Hematopoietic multipotent progenitor cell treated with erythropoietin and hydrocortisone succinate and interleukin-3 and kit ligand, for 8 days (in vitro differentiated cells): ENCODE measurements at places on chromosomes 7 and 10.

DNA sequence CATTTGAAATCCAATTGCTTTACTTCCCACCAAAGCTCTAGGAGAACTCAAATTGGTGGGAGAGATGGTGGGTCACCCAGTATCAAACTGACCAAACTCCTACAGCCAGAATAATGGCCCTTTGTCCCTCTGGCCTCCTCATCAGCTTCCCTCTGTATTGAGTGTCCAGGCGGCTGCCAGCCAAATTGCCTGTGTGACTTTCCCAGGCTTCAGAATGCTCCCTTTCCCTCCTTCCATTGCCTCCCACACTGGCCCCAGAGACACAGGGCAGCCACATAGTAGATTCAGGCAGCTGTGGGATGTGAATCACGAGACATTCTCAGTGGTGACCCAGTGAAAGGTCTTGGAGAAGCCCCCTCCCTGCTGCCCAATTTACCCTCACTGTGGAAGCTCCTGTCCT is 12.7 kb upstream of the VDAC2 start:
- DNase-seq, result no peak

- no peak for DNase-seq
Observed at GRCh38 chr7:68699090-68699711, 899.1 kb upstream of the AUTS2 start.

- DNase-seq, result no peak
Observed at GRCh38 chr10:99347672-99348071, 18.5 kb downstream of the CNNM1 start.

DNA sequence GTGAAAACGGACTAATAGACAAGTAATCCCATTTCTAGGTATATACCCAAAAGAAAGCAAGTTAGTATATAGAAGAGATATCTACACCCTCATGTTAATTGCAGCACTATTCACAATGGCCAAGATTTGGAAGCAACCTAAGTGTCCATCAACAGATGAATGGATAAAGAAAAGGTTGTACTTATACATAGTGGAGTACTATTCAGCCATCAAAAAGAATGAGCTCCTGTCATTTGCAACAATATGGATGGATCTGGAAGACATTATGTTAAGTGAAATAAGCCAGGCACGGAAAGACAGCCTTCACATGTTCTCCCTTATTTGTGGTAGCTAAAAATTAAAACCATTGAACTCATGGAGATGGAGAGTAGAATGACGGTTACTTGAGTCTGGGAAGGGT is 88.2 kb downstream of the TES start:
- DNase-seq, result no peak

DNA sequence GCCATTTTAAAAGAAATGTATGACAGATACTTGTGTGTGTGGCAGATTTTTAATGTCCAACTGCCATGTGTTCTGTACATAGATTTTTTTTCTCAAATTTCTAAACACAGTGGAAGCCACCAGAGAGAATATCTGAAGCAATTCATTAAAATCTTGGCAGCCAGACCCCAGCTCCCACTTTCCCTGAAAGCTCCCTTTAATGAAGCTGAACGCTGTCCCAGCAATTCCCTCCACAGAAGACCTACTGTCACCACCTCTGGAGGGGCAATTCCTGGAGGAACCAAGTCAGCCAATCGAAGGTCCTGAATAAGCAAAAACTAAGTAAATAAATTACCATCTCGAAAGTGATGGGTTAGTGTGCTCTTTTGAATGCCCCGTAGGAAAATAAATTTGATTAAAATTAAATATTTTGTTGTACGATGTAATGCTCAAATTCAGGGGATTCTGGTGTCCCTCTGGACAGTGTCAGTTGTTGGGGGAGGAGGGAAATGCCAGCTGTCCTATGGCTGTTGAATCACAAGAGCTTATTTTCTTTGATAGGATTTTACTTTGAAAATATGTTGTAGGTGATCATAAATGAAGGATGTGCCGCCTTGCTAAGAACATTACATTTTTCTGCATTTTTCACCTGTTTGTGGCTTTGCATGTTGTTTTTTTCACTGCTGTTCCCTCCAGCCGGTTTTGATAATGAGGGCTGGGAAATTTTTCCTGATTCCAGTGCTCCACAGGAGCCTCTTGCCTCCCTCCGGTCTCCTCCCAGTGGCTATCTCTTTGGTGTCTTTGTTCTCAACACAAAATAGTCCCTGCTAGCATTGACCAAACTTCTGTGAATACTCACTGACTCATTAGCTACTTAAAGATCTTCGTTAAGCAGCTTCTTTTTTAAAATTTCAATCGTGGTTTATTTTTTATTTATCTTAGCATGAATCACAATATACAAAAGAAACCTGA is 9.2 kb upstream of the GSAP start:
- no peak for DNase-seq

- DNase-seq, result no peak
Observed at GRCh38 chr7:122847871-122848473, 38.3 kb downstream of the CADPS2 start.
